ENCODE measurements at places on chromosomes 4 and X. TPM values are rescaled to one million over a fixed set of nuclear protein-coding genes. Genes with fewer than 3 reads are reported as not detected.

RASSF6 gene
- total RNA-seq = not detected

SLC38A5 gene
- total RNA-seq = 8.7 TPM

SERPINA7 gene
- not detected for total RNA-seq

MCF2 gene
- total RNA-seq = not detected

PLAC1 gene
- 0.12 TPM for total RNA-seq

PGAM4 gene
- total RNA-seq = not detected

DCTD gene
- total RNA-seq = 86.3 TPM

QRFPR gene
- total RNA-seq = not detected

CYLC1 gene
- total RNA-seq = not detected

NALF2 gene
- not detected for total RNA-seq

ZCCHC12 gene
- not detected for total RNA-seq

ITIH6 gene
- not detected for total RNA-seq

SLC49A3 gene
- 11.0 TPM for total RNA-seq

KDR gene
- 6.9 TPM for total RNA-seq

IGSF1 gene
- 0.05 TPM for total RNA-seq

CXorf49 gene
- not detected for total RNA-seq

KLHL13 gene
- total RNA-seq = 0.88 TPM

OPHN1 gene
- 4.1 TPM for total RNA-seq

BGN gene
- total RNA-seq = 356 TPM

UGT2A3 gene
- total RNA-seq = not detected

GRIA3 gene
- total RNA-seq = 0.69 TPM

EDA gene
- 0.50 TPM for total RNA-seq

MAGEC2 gene
- not detected for total RNA-seq

PAK3 gene
- 0.12 TPM for total RNA-seq

Measured in cardiac ventricle fibroblast (primary cell).